GM18507 (cell line): ENCODE measurements at places on chromosomes 5 and 9.

GRCh38 chr5:131974956-131975726 lies 29.7 kb upstream of the MEIKIN start:
- DNase-seq, result no peak

DNA sequence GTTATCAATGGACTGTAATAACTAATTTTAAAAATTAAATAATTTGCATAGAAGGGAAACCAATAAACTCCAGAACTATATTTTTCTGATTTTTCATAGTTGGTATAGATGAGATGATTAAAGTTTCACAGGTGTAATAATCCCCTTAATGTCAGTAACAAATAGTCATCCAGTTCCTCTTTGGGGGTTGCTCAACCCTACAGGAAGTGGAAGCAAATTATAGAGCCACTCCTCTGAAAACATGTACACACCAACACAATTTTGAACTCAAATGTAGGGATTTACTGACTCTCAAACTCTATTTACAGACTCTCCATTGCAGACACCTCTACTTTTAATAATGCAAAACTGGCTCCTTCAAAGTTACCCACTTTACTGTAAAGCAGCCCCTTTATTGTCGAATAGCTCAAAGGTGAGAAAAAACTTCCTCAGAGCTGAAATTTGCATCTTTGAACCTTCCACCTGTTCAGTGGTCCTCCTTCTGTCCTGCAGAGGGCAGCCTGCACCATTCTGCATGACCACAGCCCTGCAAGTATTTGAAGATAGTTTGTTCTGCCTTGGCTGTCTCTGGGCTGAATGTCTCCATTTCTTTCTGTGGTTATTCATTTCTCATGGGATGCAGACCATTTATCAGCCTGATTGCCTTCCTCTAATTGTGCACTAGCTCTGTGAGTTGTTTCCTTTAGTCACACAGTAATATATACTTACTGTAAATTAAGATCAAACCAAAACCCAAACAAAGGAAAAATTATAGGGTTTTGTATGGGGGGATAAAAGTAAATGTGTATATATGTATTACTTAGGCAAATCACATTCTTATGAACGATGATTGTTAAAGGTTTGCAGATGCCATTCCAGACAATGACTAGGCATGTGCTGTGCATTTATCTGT lies 383.2 kb upstream of the SGCD start:
- peak; percentile 2 for DNase-seq

DNA sequence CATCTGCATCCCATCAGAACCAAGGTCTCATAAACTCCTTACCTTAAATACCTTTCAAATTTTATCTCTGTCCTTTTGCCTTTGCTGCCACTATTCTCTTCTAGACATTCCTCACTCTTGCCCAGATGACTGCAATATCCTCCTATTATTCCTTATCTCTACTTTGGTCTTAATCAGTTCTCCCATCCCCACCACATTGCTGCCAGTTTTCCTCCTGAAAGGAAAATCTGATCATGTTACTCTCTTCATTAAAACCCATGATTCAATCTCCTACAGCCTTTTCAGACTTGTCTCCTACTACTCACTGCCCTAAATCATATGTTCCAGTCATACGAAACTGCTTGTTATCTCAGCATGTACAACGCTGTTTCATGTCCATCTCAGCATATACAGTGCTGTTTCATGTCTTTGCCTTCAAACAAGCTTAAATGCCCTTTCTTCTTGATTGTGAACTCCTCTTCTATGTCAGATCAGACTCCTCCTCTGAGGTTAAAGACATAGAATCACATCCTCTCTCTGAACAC lies 152.6 kb upstream of the FST start:
- no peak for DNase-seq

DNA sequence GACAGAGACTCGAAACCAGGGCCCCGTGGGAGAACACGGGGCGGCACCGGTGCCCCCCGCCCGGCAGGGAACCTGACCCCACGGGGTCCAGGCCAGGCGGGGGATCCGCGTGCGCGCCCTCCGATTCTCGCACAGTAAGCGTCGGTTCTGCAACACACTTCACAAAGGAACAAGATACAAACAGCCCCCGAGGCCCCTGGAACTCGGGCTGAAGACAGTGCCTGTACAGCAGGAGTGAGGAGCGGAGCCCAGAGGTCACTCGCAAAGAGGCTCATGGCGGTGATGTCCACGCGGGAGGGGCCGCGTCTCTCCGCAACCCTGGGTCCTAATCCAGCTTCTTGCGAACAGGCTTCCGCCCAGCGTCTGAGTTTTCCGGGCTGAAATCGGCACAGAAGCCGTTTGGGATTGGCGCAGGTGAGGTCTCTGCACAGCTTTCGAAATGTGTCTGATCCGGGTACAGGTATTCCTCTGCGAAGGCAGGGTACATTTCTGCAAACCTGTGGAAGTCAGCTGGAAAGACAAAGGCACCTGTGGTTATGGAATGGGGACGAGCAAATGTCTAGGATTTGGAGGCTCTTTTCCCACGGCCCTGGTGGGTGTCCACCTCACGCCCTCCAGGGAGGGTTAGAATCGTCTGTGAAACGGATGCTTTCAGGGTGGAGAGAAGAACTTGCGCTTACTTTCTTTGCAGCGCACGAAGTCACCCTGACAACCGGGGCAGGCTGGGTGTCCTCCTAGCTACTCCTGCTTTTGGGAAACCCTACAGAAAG lies 18.3 kb upstream of the SLC6A3 start:
- no peak for DNase-seq

GRCh38 chr9:92607773-92608172 lies 62.2 kb downstream of the IPPK start:
- DNase-seq, result no peak

DNA sequence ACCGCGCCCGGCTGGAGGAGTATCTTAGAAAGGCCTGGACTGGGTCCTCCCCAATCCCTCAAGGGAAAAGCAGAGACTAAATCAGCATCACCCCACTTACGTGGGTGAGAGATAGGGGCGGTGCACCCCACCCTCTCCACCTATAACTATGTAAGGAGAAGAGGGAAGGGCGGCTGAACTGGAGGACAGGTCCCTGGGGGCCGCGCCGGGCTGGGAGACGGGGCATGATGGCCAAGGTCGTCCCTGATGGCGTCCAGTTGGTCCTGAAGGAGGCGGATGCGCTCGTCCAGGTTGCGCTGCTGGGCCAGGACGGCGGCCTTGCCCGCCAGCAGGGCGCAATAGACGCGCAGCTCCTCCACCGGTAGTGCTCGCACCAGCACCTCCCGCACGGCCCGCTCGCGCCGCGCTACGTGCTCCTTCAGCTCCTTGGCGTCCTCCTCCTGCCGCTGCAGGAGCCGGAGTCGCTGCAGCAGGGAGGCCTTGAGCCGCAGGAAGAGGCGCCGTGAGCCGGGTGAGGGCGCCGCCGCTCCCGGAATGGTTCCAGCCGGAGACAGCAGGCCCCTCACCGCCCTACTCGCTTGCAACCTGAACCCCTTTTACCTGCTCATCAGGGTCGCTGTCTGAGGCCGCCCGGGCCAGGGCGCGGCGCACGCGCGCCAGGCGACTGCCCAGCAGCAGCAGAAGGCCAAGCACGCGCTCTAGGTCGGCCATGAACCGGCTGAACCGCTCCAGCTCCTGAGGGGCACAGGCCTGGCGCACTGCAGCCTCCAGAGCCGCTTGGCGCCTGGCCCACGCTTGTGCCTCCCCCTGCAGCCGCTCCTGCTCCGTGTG lies 7.6 kb downstream of the SHROOM1 start:
- no peak for DNase-seq

- DNase-seq, result no peak
Measured at GRCh38 chr9:96331236-96331947, 29.4 kb upstream of the HSD17B3 start.

DNA sequence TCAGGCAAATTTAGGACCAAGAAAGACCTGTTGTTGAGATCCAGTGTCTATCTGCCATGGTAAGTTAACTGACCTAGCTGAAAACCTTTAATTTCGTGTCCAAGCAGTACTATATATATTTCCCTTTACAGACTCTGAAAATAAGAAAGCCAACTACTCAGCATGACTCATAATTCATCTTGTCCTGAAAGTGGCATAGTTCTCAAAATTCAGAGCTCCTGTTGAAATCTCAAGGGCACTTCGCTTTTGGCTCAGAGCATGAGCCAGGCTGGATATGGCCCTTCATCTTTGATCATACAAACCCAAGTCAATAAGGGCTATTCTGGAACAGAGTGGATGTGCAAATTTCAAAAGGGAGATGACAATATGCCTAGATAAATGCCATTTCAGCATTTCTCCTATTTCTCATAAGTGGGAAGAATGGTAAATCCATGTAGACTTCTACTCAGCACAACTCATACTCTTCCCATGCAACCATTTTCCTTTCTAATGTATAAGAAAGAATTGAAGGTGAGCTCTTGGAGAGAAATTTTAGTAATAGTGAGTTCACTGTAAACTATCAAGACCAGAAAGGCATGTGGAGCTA lies 567.9 kb upstream of the DAB2 start:
- DNase-seq, result no peak
